Tongue (tissue), 3 donors: ENCODE measurements at places on chromosomes 11 and 22. TPM values are rescaled to one million over a fixed set of nuclear protein-coding genes. Genes with fewer than 3 reads are reported as not detected.
A peak's percentile ranks its signal among the peaks of the same experiment; 100 is the strongest.

DNA sequence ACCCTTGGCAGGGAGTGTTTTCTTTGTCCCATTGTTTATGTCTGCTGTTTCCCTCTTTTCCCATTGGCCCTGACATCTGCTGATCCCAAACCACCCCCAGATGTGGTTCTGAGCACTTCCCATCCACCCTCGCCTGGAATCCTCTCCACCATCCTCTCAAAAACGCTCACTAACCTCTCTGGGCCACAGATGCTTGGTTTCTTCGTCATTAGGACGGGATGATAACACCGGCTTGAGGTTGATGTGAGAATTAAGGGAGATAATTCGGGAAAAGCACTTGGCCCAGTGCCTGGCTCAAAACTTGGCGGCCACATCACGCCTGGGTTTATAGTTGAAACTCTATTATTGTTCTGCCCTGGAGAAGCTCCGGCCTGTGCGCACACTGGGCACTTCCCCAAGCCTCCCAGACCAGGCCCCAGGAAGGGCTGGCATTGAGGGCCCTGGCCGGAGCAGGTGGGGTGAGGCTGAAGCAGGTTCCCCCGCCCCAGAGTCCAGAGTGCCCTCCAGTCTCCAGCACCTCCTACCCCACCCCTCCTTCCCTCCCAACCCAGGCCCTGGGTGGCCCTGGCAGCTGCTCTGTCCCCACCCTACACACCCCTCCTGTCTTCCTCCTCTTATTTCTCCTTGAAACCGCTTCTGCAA is 63.7 kb downstream of the CYTH4 start:
- DNase-seq, result peak; percentile 79

GRCh38 chr11:72688929-72689328 is 14.7 kb upstream of the PDE2A start:
- no peak for DNase-seq

DNA sequence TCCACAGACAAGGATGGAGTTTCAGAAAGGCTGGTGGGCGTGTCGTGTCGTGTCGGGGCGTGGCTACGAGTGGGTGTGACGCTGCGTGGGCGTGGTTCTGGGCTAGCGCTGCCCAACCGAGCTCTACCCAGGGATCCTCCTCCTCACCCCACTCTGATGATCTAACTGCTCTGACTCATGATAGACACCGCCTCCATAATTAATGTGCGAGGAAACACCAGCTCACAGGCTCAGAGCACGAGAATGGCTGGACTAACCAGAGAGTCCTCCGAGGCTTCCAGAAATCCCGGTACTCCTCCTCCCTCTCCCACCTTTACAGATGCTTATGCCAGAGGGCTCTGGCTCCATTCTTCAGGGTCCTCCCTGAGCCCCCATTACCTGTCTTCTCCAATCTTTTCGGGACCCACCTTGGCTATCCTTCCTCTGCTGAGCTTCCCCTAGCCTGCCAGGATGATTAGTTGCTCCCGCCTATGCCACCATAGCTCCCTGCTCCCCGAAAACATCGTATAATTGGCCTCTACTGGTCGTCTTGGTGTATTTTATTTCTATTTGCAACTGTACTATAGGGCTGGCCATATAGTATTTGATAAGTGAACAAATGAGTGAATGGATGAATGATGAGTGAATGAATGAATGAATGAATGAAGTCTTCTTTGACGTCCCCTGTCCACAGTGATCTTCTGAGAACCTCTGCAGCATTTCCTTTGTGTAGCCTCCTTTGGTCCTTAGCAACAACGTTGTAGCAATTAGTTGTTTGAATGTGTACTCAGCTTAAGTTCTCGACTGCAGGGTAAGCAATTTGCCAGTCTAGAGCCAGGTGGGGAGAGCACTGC is 21.7 kb downstream of the TMPRSS13 start:
- peak; percentile 88 for DNase-seq

The RAC2 gene
- total RNA-seq, result 4.8 TPM

The TEX12 gene
- total RNA-seq, result 2.3 TPM

The GUCY1A2 gene
- total RNA-seq, result 25.6 TPM

- no peak for DNase-seq
Measured at GRCh38 chr11:92024788-92025187, 199.8 kb upstream of the FAT3 start.

The ARL2 gene
- total RNA-seq, result 131 TPM

GRCh38 chr22:32205974-32206773 is 1.3 kb upstream of the RFPL2 start:
- no peak for DNase-seq

The GGT5 gene
- total RNA-seq, result 4.9 TPM
